Activated CD4-positive, alpha-beta T cell treated with anti-CD3 and anti-CD28 coated beads, Interleukin-2, amount 50 U/mL, for 48 hours (primary cell): ENCODE measurements at places on chromosomes 11 and 22.

- DNase-seq, result no peak
Observed at GRCh38 chr11:90556606-90557005, 333.8 kb upstream of the CHORDC1 start.

- no peak for DNase-seq
Observed at GRCh38 chr11:17098658-17099057, 21.2 kb upstream of the RPS13 start.

GRCh38 chr11:58730507-58731089 is 1.1 kb downstream of the GLYAT start:
- no peak for DNase-seq

DNA sequence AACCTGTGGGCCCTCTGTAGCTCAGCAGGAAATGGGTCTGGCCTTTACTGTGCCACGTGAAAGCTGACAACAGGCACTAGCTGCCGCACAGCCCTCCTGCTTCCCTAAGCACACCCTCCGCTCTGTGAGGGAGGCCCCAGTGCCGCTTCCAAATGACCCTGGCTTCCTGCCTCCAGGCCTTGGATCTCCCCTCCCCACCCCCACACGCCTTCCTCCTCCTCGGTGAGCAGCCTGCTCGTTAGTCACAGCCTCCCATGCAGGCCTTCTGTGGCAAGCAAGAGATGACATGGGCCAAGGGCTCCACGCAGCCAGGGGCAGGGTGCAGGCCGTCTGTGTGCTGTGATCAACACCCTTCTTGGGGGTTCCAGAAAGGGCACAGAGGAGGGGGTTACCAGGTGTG is 15.3 kb upstream of the RASL10A start:
- DNase-seq, result no peak

DNA sequence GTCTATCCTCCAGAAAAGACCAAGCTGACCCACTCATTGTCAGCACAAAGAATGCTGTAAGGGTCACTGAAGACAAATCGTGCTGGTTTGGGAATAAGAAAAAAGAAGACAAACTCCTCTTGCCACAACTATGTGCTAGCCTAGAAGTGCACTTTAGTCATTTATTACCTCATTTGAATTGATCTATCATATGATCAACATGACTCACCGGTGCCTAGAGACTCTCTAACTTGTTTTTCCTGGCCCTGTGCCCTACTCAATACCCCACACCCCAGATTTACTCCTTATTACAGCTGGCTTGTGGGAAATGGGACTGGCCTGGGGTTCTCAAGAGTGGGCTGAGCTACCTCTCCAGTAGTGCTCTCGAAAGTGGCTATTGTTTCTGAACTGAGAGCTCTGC is 35.9 kb upstream of the HORMAD2 start:
- DNase-seq, result no peak

- DNase-seq, result no peak
Observed at GRCh38 chr22:19943082-19944026, 1.7 kb upstream of the TXNRD2 start.

- DNase-seq, result peak; percentile 71
Observed at GRCh38 chr22:46355369-46355995, 20.0 kb downstream of the TRMU start.
